Activated CD4-positive, alpha-beta T cell treated with anti-CD3 and anti-CD28 coated beads, Interleukin-10, Interleukin-2, amounts not matched to agents 100 ng/mL and 50 ng/mL, durations not matched to agents 16 hours and 8 hours (primary cell): ENCODE measurements at places on chromosomes 16 and 17.

DNA sequence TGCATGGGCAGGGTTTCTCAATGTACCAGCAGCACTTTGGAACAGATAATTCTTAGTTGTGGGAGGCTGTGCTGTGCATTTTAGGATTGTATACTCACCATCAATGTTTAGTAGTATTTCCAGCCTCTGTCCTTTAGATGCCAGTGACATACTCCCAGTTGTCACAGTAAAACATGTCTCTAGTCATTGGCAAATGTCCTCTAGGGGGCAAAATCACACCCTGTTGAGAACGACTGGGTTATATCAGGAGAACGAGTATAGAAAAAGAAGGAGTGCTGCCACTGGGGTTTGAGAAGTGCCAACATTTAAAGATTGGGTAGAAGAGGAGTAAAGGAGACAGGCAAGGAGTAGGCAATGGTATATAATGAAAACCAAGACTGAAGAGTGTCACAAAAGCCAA lies 37.9 kb upstream of the SMIM36 start:
- peak; percentile 47 for DNase-seq

GRCh38 chr16:24689128-24689527 lies 40.3 kb upstream of the TNRC6A start:
- DNase-seq = no peak

- no peak for DNase-seq
Observed at GRCh38 chr17:58210922-58211321, 8.1 kb downstream of the MKS1 start.

DNA sequence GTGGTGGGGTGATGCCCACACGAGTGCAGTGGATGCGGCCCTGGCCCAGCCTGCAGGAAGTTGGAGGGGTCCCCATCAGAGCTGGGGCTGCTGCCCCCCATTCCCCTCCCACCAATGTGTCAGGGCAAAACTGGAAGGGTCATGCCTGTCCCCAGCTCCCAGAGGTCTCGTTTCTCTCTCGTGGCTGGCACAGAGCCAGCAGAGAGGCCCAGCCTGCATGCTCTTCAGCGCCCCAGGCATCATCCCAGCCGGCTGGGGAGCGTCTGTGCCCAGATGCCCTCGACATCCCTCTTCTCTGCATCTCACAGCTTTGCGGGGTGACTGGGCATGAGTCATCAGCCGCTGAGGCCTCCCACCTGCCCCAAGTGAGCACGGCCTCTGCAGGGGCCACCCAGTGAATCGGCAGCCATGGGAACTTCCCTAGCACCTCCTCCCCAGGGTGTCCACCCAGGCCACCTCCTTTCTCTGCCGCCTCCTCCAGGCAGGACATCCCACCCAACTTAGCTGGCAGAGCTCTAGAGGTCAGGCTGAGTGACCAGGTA lies 9.8 kb upstream of the CSNK1D start:
- DNase-seq = peak; percentile 54

DNA sequence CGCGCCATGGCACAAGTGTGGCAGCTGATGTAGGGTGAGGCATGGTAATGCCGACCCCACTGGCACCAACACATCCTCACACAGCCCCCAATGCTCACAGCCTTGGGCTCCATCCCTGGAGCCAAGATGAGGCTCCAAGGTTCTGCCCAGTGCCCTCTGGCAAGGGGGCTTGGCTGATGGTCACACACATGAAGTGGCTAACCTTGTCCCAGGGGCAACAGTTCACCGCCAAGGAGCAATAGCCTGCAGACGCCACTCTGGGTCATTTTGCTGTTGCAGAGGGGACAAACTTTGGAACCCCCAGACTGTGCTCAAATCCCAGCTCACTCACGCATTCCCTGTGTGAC lies 26.8 kb downstream of the TNFRSF13B start:
- DNase-seq = no peak

GRCh38 chr17:17702449-17703139 lies 21.3 kb downstream of the RAI1 start:
- DNase-seq = no peak

- no peak for DNase-seq
Observed at GRCh38 chr16:73093146-73094144, 45.5 kb upstream of the ZFHX3 start.

GRCh38 chr17:48484256-48484655 lies 46.6 kb downstream of the HOXB1 start:
- DNase-seq = no peak

DNA sequence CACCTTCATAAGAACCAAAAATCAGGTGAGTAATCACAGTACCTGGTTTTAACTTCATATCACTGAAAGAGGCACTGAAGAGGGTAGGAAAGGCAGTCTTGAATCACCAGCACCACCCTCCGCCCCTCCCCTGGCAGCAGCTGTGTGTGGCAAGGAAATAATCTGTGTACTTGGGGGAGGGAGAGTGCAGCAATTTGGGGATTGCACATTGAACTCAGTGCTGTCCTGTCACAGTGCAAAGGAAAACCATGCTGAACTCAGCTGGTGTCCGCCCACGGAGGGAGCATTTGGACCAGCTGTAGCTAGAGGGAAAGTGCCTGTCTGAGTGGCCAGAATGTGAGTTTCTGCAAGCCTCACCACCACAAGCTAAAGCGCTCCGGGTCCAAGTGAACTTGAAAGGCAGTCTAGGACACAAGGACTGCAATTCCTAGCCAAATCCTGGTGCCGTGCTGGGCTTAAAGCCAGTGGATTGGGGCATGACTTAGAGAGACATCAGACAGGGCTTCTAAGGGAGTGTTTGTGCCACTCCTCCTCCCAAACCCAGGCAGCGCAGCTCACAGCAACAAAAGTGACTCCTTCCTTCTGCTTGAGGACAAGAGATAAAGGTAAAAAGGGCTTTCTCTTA lies 39.7 kb upstream of the ALDH3A1 start:
- peak; percentile 50 for DNase-seq

DNA sequence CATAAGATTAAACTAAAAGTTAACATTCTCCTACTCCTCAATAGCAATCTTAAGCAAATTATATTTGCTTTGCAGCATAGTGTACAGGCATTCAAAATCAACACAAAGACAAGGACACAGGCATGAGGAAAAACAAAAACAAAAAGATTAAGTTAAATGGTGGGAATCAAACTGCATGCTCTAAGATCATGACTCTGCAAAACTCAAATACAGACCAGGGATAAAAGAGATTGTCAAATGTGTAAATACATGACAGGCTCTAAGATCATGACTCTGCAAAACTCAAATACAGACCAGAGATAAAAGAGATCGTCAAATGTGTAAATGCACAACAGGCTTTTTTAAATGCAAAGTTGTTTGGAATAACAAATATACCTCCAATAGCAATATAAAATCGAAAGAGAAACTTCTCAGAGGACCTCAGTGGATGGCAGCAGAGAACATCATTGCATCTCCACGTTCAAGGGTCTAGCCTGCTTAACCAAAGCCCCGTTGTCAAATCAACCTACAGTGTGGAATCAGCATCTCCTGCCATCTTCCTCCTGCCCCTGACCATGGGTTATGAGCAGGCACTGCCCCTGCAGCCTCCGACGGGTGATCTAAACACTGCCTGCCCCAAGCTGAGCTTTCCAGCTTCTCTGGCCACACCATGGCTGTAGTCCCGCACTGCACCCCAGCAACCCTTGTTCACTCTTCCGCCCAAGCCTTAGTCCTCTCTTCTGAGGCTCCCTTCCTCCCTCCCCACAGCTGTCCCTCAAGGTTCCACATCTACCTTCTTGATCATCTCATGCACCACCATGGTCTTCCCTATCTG lies 446.1 kb downstream of the SOX9 start:
- no peak for DNase-seq

DNA sequence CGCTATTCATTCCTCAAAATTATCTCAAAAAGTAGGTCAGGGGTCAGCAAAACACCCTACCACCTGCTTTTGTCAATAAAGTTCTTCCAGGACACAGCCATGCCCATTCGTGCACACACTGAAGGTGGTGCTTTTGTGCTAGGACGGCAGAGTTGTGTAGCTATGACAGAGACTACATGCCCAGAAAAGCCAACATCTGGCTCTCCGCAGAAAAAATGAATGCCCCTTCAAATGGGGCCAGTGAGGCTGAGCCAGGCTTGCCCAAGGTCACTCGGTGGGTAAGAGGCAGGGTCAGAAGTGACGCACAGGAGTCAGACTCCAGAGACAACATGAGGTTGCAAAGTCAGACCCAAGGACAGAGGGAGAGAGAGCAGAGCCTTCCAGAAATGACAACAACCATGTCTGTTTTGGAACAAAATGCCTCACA lies 200.1 kb downstream of the XYLT1 start:
- no peak for DNase-seq

DNA sequence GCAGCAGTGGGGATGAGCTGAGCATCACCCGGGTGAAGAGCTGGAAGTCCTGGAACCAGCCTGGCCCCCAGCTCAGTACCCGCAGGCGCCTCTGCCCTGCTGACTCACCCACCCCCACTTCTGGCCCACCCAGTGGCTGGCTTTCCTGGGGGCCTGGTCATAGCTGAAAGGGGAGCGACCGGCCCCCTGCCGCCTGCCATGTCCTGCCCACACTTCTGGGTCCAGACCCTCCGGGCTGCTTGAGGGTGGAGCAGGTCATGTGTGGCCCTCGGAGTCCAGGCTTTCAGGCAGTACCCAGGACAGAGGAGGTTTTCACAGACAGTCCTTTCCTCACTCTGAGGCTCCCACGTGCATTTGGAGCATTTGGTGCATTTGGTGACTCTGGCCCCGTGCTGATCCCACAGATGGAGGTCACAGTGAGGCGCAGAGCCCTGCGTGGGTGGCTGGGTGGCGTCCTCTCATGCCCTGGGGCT lies 7.1 kb upstream of the PIEZO1 start:
- no peak for DNase-seq

DNA sequence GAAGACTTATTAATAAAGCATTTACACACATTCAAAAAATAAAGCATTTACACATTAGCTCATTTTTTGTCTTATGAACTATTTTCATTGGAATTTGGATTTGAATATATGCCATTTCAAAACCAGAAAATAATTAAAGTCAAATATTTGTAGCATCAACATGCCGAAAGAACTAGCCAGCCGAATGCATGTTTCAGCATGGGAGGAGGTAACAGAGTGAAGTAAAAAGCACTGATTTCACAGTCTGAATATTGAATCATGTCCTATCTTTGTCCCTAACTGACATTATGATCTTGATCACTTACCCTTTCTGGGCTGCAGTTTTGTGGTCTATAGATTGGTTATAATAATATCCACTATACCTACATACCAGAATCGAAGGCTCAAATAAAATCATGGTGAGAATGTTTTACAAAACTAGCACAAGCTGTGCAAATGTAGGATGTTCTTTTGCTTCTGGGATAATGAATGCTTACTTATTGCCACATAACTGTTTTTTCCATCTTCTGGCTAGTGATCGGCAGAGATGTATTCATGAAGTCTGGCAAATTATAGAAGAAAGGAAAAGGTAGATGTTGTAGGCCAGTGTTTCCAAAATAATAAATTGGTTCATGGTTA lies 84.7 kb downstream of the TUBD1 start:
- no peak for DNase-seq

DNA sequence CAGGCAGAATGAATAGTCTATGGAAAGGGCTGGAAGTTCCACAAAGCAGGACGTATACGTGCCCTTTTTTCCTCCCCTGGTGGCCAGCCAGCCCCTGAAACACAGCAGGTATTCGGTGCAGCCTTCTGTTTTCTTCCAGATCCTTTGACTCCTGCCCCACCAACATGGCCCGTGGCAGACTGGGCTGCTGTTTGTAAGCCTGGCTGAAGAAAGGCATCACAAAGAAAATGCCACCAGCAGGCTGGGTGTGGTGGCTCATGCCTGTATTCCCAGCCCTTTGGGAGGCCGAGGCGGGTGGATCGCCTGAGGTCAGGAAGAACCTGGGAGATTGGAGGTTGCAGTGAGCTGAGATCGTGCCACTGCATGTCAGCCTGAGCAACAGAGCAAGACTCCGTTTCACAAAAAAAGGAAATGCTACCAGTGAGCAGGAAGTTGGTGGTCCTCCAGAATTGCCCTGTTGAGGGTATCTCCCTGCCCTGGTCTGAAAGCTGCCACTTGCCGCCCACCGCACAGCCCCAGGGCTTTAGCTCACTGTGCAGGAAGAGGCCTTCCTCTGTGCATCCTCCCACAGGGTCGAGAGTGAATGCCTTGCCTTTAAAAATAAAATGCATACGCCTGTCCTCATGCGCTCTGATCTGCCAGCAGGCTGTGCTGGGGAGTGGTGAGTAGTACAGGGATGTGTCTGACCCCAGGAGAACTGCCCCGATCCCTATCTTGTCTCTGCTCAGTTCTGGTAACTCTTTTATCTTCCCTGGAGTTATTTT lies 587.7 kb downstream of the MAF start:
- DNase-seq = no peak

DNA sequence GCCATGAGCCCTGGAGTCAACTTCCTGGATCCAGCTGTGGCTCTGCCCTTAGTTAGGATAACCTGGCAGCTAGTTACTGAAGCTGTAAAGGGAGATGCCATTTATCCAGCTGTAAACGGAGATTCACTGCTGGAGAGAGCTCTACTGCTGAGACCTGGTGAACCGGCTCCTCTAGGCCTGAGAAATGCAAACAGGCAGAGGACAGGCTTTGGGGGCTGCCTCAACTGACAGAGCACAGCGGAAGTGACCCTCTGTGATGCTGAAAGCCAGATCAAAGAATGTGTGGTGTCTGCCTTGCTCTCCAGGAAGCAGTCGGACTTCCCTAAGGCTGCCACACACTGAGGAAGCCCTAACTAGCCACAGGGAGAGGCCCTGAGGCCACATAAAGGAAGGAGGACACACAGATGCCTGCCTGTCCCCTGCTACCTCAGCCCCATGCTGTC lies 21.9 kb upstream of the GPRC5C start:
- DNase-seq = no peak

DNA sequence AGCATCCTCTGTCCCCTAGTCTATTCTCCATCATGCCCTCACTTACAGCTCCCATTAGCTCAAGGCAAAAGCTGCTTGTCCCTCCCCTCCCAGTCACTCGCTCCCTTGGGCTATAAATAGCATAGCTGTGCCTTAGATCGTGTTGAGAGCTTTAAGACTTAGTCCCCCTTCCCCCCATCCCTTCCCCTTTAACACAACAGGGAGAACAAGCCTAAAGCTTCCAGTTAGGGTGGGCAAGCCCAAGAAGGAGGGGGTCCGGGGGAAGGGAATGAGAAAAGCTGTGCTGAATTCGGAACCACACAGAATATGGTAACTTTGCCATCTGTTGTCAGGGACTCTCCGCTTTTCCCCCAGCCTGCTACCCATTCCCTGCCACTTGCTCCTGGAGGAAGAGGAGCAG lies 4.9 kb upstream of the HIGD1B start:
- DNase-seq = no peak
